Activated CD8-positive, alpha-beta memory T cell treated with anti-CD3 and anti-CD28 coated beads, Interleukin-2, amount 10 ng/mL, durations not matched to agents 7 days and 5 days (primary cell): ENCODE measurements at places on chromosomes 5 and 9. TPM values are rescaled to one million over a fixed set of nuclear protein-coding genes. Genes with fewer than 3 reads are reported as not detected.

The FSTL4 gene
- total RNA-seq: not detected

The TYRP1 gene
- not detected for total RNA-seq

The GLDC gene
- 5.8 TPM for total RNA-seq

The F2RL2 gene
- not detected for total RNA-seq

The ARL14EPL gene
- total RNA-seq: 0.12 TPM

The RANBP3L gene
- not detected for total RNA-seq

The PKN3 gene
- total RNA-seq: 9.1 TPM

The FST gene
- 0.49 TPM for total RNA-seq

DNA sequence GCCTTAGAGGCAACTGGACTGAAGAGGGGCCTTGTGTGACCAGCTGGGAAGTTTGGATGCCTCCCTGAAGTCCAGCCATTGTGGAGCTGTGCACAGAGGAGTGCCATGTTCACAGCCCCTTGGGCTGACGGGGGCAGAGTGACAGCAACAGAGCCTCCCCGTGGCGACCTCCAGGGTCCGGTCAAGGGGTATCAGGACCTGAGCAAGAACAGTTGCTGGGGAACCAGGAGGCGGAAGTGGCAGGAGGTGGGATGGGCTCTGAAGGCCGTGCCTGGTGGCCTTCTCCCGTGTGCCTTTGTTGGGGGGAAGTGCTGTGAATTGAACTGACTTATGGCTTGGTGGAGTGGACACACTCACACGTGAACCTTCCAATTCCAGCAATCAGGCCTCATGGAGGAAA, 14.0 kb downstream of the BNIP1 start:
- DNase-seq: peak; percentile 30
- peaks cover 14% of the 10 kb centered on the region for H3K36me3 ChIP-seq
- no peak overlapping the region for H3K27ac ChIP-seq
- no peak overlapping the region for H3K4me3 ChIP-seq
- H3K4me1 ChIP-seq: peaks cover 7% of the 10 kb centered on the region
- no peaks in the 10 kb centered on the region for H3K27me3 ChIP-seq

DNA sequence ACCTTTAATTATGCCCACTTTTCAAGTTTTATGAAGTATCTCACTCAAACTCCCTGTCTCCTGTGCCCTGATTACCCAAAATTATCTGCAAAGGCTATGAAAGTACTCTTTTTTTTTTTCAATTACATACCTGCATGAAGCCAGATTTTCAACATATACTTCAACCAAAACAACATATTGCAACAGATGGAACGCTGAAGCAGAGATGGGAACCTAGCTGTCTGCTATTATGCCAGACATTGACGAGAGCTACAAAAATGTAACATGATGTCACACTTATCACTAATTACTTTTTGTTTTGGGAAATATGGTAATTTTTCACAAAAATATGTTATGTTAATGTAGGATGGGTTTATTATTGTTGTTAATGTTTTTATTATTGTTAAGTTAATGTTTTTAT, 86.5 kb upstream of the SLC1A3 start:
- H3K4me3 ChIP-seq: no peak overlapping the region
- no peaks in the 10 kb centered on the region for H3K36me3 ChIP-seq
- DNase-seq: no peak
- no peak overlapping the region for H3K27ac ChIP-seq
- peaks cover 3% of the 10 kb centered on the region for H3K27me3 ChIP-seq

GRCh38 chr5:76273206-76273885, 129.7 kb upstream of the IQGAP2 start:
- H3K4me1 ChIP-seq: peaks cover 35% of the 10 kb centered on the region
- H3K4me3 ChIP-seq: no peak overlapping the region
- no peaks in the 10 kb centered on the region for H3K27me3 ChIP-seq
- H3K36me3 ChIP-seq: peaks cover 13% of the 10 kb centered on the region
- no peak overlapping the region for H3K27ac ChIP-seq

- DNase-seq: peak; percentile 51
- H3K36me3 ChIP-seq: peaks cover 2% of the 10 kb centered on the region
- peaks cover 46% of the 10 kb centered on the region for H3K27me3 ChIP-seq
- H3K27ac ChIP-seq: peak overlapping the region; percentile 57
Measured at GRCh38 chr5:17216176-17216973, 1.1 kb upstream of the BASP1 start.

- H3K27ac ChIP-seq: no peak overlapping the region
- no peaks in the 10 kb centered on the region for H3K36me3 ChIP-seq
- H3K4me1 ChIP-seq: no peaks in the 10 kb centered on the region
- DNase-seq: no peak
- H3K27me3 ChIP-seq: peaks cover 24% of the 10 kb centered on the region
Measured at GRCh38 chr5:133525126-133525525, 87.2 kb downstream of the FSTL4 start.

- DNase-seq: peak; percentile 77
- peak overlapping the region; percentile 97 for H3K27ac ChIP-seq
- no peaks in the 10 kb centered on the region for H3K27me3 ChIP-seq
- peaks cover 26% of the 10 kb centered on the region for H3K36me3 ChIP-seq
- peaks cover 51% of the 10 kb centered on the region for H3K4me1 ChIP-seq
Measured at GRCh38 chr9:35649431-35650340, 1.0 kb downstream of the SIT1 start.

- H3K4me1 ChIP-seq: no peaks in the 10 kb centered on the region
- no peak overlapping the region for H3K4me3 ChIP-seq
- H3K27me3 ChIP-seq: peaks cover 4% of the 10 kb centered on the region
- no peaks in the 10 kb centered on the region for H3K36me3 ChIP-seq
- no peak for DNase-seq
Measured at GRCh38 chr5:140869555-140869886, 764 bp downstream of the PCDHA11 start.

DNA sequence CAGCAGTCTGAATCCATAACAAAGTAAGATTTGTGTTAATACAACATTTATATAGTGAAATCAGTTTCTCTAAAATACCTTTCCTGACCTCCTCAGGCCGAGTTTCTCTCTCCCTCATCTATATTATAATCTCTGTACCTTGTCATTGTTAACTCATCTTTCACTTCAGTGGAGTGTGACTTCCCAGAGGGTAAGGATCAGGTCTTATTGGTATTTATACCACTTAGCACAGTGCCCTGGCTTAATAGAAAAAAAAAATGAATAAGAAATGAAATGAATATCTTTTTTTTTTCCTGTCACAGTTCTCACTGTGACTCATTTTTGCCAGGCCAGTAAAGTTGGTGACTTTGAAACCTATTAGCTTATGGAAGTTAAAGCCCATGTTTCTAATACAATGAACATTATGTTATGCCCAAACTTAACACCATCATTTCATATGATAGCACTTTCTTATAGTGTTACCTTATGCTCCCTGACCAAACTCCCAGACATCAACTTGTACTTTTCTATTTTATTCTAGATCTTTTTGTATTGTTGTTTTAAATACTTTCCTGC, 90.1 kb downstream of the NR3C1 start:
- peaks cover 30% of the 10 kb centered on the region for H3K4me1 ChIP-seq
- DNase-seq: no peak
- H3K27me3 ChIP-seq: no peaks in the 10 kb centered on the region
- no peak overlapping the region for H3K27ac ChIP-seq
- no peak overlapping the region for H3K4me3 ChIP-seq
- peaks cover 57% of the 10 kb centered on the region for H3K36me3 ChIP-seq

DNA sequence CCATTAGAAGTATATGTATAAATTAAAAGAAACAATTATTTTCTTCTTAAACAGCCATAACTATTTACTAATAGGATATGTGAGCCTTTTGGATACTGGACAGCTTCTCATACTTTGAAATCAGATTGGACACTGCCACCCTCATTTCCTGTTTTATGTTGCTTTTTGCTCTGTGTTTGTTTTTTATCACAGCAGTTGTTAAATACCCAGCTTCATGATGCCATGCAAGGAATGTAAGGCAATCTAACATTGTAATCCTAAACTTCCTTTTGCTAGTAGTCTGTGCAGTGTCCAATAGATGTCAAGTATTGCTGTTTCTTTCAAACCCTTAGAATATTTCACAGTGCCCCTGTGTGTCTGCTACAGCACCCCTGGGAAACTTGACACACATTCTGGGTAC, 56.2 kb downstream of the CNTLN start:
- H3K4me3 ChIP-seq: no peak overlapping the region
- no peaks in the 10 kb centered on the region for H3K27me3 ChIP-seq
- DNase-seq: no peak
- H3K27ac ChIP-seq: no peak overlapping the region
- no peaks in the 10 kb centered on the region for H3K36me3 ChIP-seq

- H3K27ac ChIP-seq: no peak overlapping the region
- no peak for DNase-seq
- no peak overlapping the region for H3K4me3 ChIP-seq
- H3K36me3 ChIP-seq: no peaks in the 10 kb centered on the region
- H3K27me3 ChIP-seq: no peaks in the 10 kb centered on the region
Measured at GRCh38 chr9:34443976-34444375, 14.4 kb downstream of the FAM219A start.

- peak overlapping the region; percentile 85 for H3K4me3 ChIP-seq
- H3K27me3 ChIP-seq: no peaks in the 10 kb centered on the region
- H3K36me3 ChIP-seq: peaks cover 41% of the 10 kb centered on the region
- H3K4me1 ChIP-seq: peaks cover 63% of the 10 kb centered on the region
- no peak for DNase-seq
Measured at GRCh38 chr9:73154722-73155121, 3.1 kb downstream of the ANXA1 start.

DNA sequence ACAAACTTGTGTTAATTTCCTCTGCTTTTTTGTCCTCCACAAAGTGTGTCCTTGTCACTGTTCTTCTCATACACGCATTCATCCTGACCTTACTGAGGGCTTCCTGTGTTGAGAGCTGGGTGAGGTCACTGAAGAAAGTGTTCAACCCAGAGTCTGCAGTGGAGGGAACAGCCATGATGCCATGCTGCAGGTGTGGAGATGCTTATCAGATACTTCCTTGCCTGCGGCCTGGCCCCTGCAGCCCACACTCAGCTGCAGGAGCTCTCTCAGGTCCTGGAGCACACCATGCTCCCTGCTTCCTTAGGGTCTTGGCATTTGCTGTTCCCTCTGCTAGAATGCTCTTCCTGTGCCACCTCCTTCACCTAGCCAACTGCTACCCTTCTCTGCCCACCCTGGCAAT, 108.1 kb upstream of the SPRY4 start:
- peak; percentile 82 for DNase-seq
- peaks cover 26% of the 10 kb centered on the region for H3K4me1 ChIP-seq
- no peaks in the 10 kb centered on the region for H3K27me3 ChIP-seq
- H3K27ac ChIP-seq: peak overlapping the region; percentile 90
- H3K4me3 ChIP-seq: peak overlapping the region; percentile 47

GRCh38 chr5:156366521-156366920, 39.6 kb downstream of the SGCD start:
- no peaks in the 10 kb centered on the region for H3K36me3 ChIP-seq
- H3K27me3 ChIP-seq: no peaks in the 10 kb centered on the region
- H3K27ac ChIP-seq: no peak overlapping the region
- H3K4me3 ChIP-seq: no peak overlapping the region

DNA sequence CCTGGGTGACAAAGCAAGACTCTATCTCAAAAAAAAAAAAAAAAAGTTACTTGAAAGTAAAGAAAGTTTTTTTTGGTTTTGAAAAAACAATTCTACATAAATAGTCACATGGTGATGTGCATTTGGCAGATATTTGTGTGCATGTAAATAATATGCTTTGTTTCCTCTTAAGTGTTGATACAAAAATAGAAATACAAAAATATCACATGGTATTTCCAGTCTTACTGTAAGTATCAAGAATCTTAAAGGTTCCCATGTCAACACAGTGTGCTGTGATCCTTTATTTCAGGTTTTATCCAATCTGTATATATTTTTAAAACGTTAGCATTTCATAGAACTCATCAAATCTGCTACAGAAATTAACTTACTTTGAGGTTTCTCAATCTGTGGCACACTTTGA, 521.9 kb downstream of the TLE4 start:
- no peak overlapping the region for H3K4me3 ChIP-seq
- no peaks in the 10 kb centered on the region for H3K36me3 ChIP-seq
- H3K27me3 ChIP-seq: no peaks in the 10 kb centered on the region
- no peak for DNase-seq
- H3K27ac ChIP-seq: no peak overlapping the region
- peaks cover 4% of the 10 kb centered on the region for H3K4me1 ChIP-seq

GRCh38 chr9:81116340-81117137, 572.8 kb downstream of the TLE1 start:
- no peaks in the 10 kb centered on the region for H3K36me3 ChIP-seq
- H3K4me1 ChIP-seq: no peaks in the 10 kb centered on the region
- H3K27ac ChIP-seq: no peak overlapping the region
- DNase-seq: no peak
- H3K4me3 ChIP-seq: no peak overlapping the region
- H3K27me3 ChIP-seq: no peaks in the 10 kb centered on the region

- no peak for DNase-seq
- H3K4me1 ChIP-seq: peaks cover 10% of the 10 kb centered on the region
- H3K4me3 ChIP-seq: peak overlapping the region; percentile 27
- H3K36me3 ChIP-seq: no peaks in the 10 kb centered on the region
- no peak overlapping the region for H3K27ac ChIP-seq
Measured at GRCh38 chr5:14142202-14142826, 828 bp upstream of the TRIO start.

GRCh38 chr5:178206166-178207101, 2.1 kb downstream of the HNRNPAB start:
- no peak for DNase-seq
- H3K4me1 ChIP-seq: peaks cover 39% of the 10 kb centered on the region
- peaks cover 58% of the 10 kb centered on the region for H3K36me3 ChIP-seq
- peak overlapping the region; percentile 79 for H3K27ac ChIP-seq
